Hepatic stellate cell (primary cell): ENCODE measurements at places on chromosomes 5 and 9.

GRCh38 chr5:78972654-78973428, 12.3 kb downstream of the ARSB start:
- peak; percentile 12 for DNase-seq

DNA sequence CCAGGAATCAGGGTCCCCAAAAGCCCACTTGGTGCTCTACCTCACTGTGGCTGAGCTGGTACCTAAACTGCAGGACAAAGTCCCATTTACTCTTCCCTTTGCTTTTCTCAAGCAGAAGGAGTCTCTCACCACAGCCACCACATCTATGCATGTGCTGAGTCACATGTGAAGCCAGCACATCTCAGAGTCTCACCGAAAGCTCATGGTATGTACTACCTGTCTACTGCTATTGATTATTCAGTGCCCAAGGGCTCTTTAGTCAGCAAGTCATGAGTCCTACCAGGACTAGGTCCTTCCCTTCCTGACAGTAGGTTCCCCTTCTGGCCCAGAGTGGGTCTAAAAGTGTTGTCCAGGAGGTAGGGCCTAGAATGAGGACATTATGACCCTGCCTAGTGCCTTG, 130.7 kb upstream of the NTRK2 start:
- no peak for DNase-seq

GRCh38 chr9:128163523-128164306, 3.6 kb downstream of the BBLN start:
- no peak for DNase-seq

DNA sequence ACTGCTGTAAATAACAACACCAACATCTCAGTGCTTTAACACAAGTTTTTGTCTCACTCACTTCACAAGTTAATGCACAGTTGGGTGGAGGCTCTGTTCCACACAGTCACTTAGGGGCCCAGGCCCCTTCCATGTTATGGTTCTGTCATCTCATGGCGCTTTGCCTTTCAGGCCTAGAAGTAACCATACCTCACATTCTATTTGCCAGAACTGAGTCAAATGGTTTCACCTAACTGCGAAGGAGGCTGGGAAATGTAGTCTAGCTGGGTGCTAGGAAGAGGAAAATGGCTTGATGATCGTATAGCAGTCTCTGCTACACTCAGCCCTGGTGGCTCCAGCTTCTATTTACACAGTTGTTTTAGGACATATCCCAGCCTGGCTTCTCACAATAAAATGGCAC, 23.1 kb upstream of the MVB12B start:
- DNase-seq = no peak

DNA sequence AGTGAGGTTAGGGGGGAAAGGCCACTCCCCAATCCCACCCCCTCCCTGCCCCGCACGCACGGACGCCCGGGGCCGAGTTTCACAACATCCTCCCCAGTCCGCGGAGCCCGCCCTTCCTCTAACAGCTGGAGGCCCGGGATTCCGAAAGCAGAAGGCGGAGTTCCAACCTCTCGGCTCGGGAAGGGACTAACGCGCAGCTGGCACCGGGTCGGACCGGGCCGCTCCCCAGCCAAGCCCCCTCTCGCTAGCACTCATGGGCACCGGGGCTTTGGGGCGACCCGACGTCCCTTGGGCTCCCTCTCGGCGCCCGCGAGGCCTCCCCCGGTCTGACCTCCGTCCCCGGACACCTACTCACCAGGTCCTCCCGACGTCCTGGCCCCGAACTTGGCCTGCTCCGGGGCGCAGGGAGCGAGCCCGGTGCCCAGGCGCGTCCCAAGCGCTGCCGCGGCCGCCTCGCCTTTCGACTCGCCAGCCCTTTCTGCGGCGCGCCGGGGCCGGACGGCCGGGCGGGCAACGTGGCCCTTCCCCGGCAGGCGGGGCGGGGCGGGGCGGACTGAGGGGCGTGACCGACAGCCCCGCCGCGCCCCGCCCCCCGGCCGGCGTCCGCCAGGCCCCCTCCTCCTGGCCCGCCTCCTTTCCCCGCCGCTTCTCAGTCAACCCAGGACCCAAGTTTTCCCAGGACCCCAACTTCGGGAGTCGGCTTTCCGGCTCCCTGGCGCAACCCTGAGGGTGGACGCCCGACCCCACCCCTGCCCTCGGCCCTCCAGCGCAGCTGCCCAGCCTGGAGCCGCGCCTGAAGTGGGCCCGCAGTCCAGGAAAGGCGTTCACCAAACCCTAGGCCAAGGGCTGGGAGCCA, at the start of gene MGAT1:
MGAT1 (minus strand) TSS at position 482 of the 856 bp plus-strand sequence. CDS start 9,835 bp downstream, outside the sequence.
- peak; percentile 87 for DNase-seq

DNA sequence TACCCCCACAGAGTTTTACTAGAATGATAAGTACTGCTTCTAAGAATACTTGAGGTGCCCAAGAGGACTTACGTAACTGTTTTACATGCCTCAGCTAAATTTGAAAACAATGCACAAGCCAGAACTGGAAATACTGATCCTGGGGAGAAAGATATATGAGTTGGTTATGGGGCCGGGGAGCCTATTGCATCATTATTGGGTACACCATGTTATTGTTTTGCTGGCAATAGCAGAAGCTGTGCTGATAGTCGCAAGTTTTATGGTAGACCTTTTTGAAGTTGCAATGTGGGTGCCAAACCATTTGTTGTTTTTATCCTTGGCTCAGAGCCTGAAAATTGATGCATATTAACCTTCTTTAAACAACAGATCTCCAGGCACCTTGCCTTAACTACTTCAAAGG, 108.4 kb upstream of the DHFR start:
- no peak for DNase-seq

DNA sequence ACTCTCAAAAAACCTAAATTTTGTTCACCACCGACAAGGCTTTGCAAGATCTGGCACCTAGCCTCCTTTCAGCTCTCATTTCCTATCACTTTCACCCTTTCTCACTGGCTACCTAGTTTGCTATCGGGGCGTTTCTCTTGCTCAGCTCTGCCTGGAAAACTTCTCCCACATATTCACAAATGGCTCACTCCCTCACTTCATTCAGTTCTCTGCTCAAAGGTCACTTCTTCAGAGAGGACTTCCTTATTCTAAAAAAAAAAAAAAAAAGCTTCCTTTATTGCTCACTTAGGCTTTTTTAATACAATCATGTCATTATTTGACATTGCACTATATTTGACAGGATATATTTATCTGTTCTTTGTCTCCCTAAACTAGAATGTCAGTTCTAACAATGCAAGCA, 2.1 kb upstream of the SLC25A46 start:
- DNase-seq = no peak

GRCh38 chr9:114283551-114284111, 39.3 kb upstream of the ORM1 start:
- DNase-seq = no peak

- no peak for DNase-seq
These were observed 3.4 kb downstream of the PRRC2B start for GRCh38 chr9:131397100-131397790.

GRCh38 chr5:51047369-51047768, 335.9 kb upstream of the ISL1 start:
- DNase-seq = no peak

- no peak for DNase-seq
These were observed 162.0 kb upstream of the SNX2 start for GRCh38 chr5:122612901-122613300.

- no peak for DNase-seq
These were observed 214.3 kb downstream of the TRIO start for GRCh38 chr5:14357441-14357840.

- no peak for DNase-seq
These were observed 71.3 kb downstream of the LHFPL2 start for GRCh38 chr5:78577071-78577807.

DNA sequence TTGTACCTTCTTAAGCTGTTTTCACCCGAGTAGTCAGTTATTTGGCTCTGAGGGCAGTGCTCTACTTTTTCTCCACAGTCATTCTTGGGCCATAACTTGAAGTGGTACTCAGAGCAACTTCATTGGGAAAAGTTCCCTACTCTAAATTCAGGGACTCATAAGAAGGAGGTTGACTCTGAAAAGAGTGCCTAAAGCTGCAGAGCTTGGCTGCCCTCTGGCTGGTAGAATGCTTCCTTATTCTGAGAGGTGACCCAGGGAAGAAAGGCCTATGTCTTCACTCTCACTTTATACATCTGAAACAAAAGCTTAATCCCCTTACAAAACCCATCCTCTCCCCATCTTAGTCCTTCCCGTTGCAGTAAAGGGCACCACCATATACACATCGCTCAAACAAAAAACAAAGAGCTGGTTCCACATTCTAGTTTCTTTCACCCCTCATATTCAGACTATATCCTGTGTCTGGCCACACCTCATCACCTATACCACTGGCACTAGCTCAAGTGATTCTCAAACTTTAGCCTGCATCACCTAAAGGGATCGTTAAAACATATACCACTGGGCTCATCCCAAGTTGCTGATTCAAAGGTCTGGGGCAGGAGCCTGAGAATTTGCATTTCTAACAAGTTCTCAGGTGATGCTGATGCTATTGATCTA, 7.9 kb downstream of the IGIP start:
- DNase-seq = no peak

- no peak for DNase-seq
These were observed 375.9 kb downstream of the KIF4B start for GRCh38 chr5:155389498-155389897.

DNA sequence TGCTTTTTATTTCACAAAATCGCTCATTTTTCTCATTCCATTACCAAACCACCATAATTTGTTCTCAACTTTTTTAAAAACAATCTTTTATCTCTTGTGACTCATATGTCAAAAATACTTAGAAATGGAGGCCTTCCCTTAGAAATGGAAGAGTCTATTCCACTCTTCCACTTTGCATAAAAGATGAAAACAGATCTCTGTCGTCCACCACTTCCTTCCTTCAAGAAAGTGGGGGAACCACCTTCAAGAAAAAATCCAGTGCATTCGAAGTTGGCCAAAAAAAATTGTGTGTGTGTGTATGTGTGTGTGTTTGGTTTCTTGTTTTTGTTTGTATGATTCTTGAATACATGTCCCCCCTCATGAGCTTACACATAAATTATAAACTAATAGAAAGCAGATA, 628.8 kb upstream of the DMAC1 start:
- no peak for DNase-seq

DNA sequence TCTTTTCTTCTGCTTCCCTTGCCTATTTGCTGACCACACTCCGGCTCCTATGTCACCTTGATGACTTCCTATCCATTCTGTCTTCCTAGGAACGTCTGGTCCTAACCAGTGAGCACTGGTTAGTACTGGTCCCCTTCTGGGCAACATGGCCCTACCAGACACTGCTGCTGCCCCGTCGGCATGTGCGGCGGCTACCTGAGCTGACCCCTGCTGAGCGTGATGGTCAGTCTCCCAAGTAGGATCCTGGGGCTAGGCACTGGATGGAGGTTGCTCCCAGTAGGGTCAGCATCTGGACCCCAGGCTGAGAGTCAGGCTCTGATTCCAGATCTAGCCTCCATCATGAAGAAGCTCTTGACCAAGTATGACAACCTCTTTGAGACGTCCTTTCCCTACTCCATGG, 2.2 kb downstream of the GALT start:
- no peak for DNase-seq

DNA sequence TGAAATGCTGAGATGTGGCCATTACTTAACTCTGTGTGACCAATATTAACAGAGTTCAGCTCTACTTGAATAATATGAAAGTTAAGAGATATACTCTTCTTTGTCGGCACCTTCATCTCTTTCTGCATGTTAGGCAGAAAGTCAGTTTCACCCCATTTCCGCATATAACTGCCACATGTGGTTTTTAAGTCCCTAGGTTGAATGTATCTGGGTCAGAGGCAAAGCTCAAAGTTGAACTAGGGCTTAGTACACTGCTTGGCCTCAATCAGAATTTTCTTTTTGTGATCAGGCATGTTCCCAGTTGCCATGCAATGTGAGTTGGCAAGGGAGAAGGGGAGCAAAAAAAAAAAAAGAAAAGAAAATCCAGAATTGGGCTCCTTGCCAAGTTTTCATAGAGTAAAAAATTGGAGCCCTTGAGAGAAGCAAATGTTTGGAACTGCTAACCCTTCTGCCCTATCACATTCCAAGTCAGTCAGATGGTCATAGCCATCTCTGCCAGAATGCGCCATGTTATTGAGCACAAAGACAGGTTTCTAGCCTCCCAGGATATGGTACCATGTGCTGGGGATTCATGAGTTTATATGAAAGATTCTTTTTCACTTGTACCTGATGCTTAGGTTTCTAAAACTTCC, 251.2 kb upstream of the RORB start:
- no peak for DNase-seq

- DNase-seq = peak; percentile 53
These were observed 3.0 kb upstream of the UBE2R2 start for GRCh38 chr9:33813712-33814641.

DNA sequence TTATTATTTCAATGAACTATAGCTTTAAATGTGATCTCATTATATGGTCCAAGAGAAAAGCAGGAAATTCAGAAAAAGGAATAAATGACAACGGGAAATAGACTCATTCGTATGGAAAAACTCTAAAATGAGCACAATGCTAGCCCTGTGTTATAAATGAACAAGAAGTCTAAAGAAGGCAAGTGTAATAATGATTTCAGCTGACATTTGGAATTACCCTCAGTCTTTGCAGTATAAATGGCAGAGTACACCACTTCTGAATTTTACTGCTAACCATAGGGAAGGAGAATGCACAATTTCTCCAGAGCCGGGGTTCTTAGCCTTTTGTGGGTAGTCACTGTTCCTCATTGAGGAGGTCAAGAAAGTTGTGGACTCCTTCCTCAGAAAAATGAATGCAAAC, 93.1 kb downstream of the ANKRD55 start:
- no peak for DNase-seq

- no peak for DNase-seq
These were observed 424.8 kb downstream of the TLE1 start for GRCh38 chr9:81264516-81264915.

GRCh38 chr9:25548847-25549246, 129.4 kb downstream of the TUSC1 start:
- DNase-seq = no peak

DNA sequence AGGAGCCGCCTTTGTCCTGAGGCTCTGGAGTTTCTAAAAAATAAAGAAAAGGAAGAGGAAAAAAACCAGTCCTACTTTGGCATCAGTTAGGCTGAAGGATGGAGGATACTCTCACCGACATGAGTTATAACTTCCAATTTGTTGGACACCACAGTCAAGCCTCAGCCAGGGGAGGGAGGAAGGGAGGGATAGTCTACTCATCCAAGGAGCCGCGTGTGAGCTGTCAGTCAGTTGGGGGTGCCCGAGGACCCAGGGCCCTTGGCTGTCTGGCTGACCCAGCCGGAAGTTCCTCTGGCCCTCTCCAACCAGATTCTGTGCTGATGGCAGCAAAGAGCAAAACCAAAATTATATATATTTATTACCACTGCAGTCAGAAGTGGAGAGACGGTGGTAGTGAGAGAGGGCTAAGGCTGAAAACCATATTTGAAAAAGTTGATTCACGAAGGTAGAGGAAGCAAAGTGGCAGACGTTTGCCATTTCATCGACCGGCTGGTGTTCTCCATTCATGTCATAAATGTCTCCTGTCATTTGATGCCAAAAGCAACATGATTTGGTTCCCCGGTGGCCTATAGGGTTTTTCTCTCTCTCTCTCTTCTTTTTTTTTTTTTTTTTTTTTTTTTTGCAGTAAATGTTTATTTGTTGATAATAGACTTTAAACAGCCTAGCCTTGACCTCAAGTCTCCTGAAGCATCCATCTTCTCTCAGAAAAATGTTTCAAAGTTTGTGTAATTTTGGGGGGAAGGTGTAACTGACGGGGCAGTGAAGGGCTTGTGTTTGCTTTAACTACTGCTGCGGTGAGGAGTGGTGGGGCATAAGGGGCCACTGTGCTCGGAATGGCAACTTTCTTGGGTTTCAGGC, 7.6 kb downstream of the LMX1B start:
- DNase-seq = no peak
